Activated T-cell treated with anti-CD3 and anti-CD28 coated beads for 24 hours (primary cell): ENCODE measurements at places on chromosomes 6 and 20.

DNA sequence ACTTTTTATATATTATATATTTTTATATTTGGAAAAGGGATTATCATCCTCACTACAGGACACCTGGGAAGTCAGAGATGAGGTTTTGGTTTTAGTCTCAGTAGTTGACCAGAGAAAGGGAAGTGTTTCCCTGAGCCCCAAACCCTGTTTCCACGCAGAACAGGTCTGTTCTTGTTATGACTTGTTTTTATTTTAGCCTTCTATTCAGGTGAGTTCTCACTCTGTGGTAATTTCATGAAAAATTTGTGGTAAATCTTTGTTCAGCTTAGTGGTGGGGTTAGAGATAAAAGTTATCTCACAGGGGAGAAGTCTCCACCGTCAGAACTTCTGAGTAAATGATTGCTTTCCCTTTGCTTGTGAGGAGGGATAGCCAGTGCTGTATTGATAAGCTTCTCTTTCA is 224.9 kb downstream of the FARS2 start:
- DNase-seq, result no peak

DNA sequence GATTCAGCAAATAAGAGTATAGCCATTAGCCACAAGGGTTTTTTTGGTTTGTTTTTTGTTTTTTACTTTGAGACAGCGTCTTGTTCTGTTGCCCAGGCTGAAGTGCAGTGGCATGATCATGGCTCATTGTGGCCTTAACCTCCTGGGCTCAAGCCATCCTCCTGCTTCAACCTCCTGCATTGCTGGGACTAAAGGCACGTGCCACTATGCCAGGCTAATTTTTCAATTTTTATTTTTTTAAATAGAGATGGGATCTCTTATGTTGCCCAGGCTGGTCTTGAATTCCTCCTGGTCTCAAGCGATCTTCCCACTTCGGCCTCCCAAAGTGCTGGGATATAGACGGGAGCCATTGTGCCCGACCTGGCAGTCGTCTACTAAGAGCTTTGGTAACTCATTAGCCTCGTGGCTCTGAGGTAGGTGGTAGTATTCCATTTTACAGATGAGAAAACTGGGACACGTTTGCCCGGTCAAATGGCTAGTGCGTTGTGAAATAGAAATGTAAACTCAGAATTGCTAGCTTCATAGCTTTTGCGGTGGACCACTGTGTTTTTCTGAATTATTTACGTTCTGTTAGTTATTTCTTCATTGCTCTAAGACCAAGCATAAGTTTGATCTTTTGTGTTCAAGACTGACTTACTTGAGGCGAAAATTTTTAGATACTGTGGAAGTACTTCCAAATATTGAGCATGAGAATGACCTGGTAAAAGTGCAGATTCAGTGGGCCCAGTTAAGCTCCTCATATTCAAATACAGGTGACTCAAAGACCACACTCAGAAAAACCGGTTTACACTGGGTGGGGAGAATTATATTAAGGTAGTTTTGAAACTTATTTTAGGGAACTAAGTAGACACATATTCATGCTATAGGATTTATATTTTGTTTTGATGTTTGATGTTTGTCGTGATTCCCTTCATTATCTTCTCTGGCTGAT is 2.1 kb downstream of the PANK2 start:
- DNase-seq, result no peak

- DNase-seq, result no peak
Observed at GRCh38 chr6:106538145-106538544, 91.2 kb downstream of the RTN4IP1 start.

DNA sequence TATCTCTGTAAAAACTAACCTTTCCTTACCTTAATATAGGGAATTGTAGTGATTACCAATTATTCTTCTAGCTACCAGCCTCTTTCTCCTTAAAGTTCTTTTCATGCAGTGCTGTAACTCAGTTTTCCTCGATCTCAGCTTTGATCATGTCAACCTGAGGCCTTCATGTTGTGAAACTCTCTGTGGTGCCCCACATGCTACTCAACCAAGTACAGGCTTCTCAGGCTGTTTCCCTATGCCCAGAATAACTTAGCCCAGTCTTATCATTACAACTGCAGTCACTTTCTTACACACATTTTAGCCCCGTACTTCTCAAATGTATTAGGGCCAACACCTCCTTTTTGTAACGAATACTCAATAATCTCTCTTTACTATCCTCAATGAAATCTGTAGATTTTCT is 90.1 kb upstream of the SUPT3H start:
- DNase-seq, result no peak

GRCh38 chr6:45690846-45691245 is 313.1 kb upstream of the SUPT3H start:
- DNase-seq, result no peak

DNA sequence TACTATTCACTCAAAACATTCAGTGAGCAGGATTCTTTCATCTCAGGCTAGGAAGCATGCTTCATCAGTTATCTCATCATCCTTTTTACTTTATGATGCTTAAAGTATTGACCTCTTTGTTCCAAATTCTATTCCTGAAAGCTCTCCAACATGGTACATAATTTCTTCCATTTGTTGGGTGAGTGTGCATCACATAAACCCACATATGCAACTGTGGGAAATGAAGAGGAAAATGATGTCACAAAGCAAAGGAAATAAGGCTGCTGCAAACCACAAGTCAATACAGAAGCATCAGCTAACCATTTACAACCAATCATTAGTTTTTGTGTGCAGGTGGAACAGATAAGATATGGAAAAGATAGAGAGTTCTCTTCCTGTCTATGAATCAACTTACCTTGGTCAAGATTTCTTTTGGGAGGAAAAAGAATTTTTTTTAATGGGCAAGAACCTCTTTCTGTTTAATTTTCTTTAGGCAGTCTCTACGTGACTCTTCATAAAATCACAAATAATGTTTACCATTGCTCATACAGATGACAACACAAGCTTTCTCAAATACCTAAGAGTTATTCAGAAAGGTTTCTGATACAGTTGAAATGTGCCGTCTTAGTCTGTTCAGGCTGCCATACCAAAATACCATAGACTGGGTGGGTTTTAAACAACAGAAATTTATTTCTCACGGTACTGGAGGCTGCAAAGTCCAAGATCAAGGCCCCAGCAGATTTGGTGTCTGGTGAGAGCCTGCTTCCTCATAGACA is 259.9 kb downstream of the ADGRG6 start:
- DNase-seq, result no peak

GRCh38 chr6:6678185-6678671 is 89.7 kb downstream of the LY86 start:
- DNase-seq, result no peak

DNA sequence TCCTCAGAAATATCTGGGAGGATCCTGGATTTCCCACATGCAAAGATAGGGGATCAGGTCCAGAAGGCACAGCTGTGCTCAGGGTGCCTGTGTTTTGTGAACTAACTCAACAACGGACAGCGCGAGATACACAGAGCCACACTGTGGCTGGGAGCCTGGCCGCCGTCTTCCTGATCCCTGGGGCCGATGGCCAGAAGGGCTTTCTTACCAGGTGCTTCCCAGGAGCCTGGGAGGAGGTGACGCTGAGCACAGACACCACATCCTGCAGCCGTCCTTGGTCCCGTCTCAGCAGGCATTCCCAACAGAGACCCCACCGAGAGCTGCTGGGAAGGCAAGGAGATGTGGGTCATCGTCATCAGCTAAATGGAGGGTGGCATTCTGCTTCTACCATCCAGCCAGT is 144.6 kb upstream of the AFDN start:
- DNase-seq, result no peak

DNA sequence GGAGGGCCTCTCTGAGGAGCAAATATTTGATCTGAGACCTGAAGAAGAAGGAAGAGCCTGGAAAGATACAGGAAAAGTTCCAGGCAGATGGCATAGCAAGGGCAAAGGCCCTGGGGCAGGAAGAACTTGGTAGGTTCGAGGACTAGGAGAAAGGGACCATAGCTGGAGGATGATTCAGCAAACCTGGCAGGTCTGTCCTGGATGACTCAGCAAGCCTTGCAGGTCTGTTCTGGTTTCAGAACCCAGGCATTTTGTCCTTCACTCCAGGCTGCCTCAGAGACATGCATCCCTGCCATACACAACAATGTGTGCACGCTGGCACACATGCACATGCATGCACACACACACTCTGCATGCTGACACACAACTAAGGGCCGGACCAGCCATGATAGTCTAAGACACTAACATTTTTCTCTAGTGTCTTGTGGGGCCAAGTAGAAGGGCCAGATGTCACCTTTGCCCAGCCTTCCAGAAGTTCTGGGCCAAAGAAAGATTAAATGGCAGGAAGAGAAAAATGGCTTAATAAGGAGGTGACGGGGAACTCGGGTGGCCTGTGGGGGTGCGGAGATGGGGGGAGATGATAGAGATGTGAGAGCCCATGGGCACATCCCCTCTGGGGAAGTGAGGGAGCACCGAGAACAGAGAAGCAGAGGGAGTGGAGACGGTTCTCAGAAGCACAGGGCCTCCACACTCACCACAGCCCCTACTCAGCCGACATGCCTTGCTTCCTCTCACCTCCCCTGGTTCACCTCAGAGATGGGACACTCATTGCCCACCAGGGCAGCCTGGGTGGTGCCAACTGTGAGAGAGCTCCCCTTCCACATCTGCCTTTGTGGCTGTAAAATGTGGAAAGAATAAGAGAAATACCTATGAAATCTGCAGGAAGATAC is 15.4 kb upstream of the TRIB3 start:
- DNase-seq, result no peak

DNA sequence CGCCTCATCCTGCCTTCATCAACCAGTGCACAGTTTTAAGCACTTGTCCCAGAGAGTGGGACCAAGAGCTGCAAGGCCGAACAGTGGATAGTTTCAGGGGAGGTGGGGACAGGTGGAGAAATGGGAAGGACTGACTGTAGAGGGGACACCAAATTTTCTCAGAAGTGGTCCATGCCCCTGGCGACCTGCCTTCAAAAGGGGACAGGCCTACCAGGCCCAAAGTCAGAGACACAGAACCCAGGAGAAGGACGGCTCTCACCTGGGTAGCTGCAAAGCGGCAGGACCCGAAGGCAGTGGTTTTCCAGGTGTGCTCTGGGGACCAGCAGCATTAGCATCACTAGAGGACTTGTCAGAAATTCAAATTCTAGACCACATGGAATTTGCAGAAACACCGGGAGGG is 5.8 kb downstream of the TFEB start:
- DNase-seq, result no peak

GRCh38 chr20:10137533-10137932 is 81.1 kb upstream of the SNAP25 start:
- no peak for DNase-seq

DNA sequence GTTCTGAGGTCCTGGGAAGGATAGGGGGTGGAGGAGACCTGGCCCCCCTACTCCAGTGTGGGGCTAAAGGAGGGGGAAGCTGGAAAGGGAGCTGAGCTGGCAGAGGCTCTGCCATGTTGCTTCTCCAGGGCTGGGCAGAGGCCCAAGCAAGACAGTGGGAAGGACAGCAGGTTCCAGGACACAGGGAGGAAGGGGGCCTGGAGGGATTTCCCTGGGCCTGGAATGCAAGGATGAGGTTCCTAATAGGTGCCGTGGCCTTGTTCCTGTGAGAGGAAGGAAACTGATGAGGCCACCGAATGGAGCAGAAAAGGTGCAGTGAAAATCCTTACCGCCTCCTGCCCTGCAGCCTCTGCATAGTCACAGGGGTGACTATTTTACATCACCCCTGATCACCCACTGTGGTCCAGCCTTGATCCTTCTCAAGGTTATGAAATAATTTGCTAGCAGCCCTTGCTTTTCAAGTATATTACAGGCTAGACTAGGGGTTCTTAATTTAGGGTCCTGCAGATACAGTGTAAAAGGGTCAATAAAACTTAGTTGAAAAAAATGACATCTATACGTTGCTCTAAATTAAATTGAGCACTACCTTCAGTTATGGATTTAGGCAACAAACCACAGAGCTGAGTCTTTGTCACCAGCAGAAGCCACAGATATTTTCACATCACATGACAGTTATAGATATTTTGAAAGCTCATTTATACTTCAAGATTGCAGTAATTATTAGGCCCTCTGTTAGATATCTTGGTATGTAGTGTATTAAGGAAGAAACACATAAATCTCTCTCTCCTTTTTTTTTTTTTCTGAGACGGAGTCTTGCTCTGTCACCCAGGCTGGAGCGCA is 45.7 kb upstream of the RNF24 start:
- no peak for DNase-seq

GRCh38 chr6:11076540-11076939 is 17.1 kb upstream of the SMIM13 start:
- no peak for DNase-seq

DNA sequence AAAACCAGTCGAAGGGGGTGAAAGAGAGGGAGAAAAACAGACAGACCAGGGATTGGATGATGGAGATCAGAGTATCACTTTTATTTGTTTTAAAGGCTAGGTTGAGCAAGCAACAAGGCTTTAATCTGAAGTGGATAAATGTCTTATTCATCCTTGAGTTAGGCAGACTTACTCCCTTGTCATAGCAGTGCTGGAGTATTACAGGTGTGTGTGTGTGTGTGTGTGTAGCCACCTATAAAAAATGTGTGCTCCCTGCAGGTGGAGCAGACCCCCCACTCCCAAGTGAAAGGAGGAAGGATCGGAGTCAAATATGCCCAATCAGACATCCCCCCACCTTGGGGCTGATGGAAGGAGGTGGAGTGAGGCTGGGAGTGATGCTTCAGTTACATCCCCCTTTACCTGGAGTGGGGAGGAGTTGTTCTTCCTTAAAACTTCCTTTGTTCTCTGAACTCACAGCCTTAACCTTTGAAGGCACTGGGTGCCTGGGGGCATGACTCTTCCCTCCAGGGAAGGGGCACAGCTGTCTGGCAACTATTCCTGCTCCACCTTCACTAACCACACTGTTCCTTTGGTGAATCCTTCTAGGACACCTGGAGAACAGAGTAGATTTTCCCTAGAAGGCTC is 27.3 kb downstream of the PTK7 start:
- no peak for DNase-seq

GRCh38 chr6:113447088-113447831 is 409.9 kb upstream of the MARCKS start:
- DNase-seq, result no peak

- no peak for DNase-seq
Observed at GRCh38 chr6:90611543-90612312, 24.9 kb upstream of the MAP3K7 start.

- no peak for DNase-seq
Observed at GRCh38 chr6:10398446-10399218, 16.2 kb downstream of the TFAP2A start.

DNA sequence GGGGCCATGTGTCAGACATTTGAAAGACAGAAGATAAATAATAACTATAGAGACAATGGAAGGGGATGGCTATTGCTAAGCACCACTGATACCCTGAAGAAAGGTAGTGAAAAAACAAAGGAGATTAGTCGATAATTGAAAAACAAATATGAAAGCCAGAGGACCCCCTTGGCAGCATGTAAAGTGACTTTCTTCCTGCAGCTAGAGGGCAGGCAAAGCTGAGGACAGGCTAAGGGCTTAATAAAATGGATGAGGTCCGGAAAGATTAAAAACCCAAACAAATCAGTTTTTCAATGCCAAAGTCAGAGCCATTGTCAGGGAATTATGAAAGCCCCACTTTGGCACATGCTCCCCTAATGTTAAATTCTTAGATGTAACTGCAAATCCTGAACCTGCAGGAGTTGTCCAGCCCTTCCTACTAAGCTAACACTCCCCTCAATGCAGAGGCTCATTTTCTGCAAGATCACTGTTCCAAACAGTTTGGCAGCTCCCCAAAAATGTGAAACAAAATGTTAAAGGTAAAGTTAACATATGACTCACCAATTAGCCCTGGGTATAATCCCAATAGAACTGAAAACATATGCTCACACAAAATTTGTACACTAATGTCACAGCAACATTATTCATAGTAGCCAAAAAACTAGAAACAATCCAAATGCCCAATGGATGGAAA is 1177.9 kb downstream of the GRIK2 start:
- no peak for DNase-seq
